Activated naive CD4-positive, alpha-beta T cell treated with anti-CD3 and anti-CD28 coated beads for 36 hours (primary cell): ENCODE measurements at places on chromosomes 2 and 18.

DNA sequence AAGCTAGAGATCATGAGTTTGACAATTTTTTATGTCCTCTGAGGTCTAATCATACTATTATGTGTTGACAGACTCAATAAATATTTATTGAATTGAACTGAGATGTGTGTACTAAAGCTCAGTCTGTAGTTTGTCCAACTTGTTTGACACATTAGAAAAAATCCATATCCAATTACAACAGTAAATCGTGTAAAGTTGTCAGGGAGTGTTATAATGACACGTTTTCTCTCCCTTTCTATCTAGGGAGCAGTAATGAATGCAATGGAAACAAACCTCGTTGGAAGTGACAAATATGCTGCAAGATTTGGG is 28.4 kb downstream of the ITGA4 start:
- no peak for DNase-seq

DNA sequence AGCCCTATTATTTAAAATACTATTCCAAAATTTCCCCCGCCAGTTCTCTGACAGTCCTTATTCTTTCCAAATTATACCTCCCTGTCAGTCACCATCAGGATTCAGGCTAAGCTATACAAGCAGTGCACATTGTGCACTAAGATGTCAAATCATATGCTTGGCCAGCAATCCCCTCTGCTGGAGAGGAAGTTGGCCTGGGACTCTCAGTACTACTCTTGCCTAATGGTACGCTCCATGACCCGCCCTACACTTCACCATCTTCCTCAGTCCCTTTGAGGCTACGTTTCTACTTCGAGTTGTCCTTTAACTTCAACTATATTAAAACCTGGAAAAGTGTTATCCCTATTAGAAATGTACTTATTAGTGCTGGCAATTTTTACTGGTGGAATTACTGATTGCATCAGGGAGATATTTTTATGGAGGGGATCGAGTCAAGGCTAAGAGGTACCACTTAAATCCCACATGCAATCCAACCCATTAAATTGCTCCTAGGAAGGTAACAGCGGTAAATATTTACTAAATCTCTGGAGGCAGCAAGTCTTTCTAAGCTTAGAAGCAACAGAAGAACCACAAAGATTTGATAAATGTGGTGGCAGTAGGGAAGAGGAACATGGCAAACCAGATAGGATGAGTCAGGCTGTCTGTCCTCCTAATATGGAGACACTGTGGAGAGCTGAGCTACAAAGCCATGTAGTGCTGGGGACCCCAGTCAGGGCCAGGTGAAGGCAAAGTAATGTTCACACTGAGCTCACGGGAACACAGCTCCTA is 2.7 kb downstream of the USP40 start:
- no peak for DNase-seq

- no peak for DNase-seq
Measured at GRCh38 chr2:203693242-203693879, 13.1 kb upstream of the CD28 start.

DNA sequence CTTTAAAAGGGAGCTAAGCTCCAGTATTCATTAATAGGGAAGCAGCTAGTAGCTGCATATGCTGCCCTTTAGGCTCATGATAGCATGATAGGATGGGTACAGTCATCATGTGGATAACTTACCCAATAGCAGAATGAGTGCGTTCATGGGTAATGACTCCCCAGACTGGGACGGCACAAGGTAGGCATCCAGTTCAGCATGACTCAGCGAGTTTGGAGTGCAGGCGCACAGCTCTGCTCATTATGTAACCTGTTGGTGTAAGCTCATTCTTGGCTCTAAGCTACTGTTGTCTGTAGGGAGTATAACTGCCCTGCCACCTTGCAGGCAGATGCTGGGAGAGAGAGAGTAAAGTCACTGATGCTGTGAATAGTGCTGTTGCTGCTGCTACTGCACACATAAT is 209.2 kb upstream of the SYT4 start:
- DNase-seq, result peak; percentile 5

- peak; percentile 21 for DNase-seq
Measured at GRCh38 chr2:189179570-189179950, at the start of gene COL5A2. TSS of gene COL5A2 (minus strand) at chr2:189179761. CDS start at chr2:189179604, 157 bp downstream.

GRCh38 chr2:5696404-5696944 is 4.3 kb downstream of the SOX11 start:
- no peak for DNase-seq

GRCh38 chr2:25558262-25558661 is 115.1 kb downstream of the DTNB start:
- DNase-seq, result peak; percentile 58

- DNase-seq, result no peak
Measured at GRCh38 chr2:197515315-197515738, 539 bp upstream of the MOB4 start.

GRCh38 chr2:142722569-142722968 is 154.9 kb upstream of the KYNU start:
- DNase-seq, result no peak

DNA sequence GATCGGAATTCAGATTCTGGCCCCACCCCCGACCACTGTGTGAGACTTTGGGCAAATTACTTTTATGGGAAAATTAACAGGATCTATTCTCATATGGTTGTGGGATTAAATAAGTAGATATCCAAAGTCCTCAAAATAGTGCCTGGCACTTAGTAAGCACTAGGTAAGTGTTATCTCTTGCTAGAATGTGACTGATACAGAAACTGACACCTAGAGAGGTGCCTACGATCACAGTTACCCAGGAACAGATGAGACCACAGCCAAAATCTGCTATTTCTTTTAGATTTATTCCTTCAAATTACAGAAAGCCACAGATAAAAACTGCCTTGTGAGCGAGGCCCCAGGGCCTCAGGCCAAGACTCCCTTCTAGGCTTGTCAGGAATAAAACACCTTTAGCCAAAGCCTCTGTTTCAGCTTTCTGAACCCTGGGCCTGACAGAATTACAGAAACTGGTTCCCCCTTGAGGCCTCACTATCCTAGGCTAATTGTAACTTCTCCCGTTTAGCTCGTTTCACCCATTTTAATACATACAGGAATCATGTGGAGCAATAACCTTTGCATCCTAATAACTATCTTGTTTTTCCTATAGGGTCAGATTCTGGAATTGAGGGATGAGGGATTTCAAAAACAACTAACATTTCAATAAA is 22.3 kb upstream of the CHMP1B start:
- DNase-seq, result no peak

DNA sequence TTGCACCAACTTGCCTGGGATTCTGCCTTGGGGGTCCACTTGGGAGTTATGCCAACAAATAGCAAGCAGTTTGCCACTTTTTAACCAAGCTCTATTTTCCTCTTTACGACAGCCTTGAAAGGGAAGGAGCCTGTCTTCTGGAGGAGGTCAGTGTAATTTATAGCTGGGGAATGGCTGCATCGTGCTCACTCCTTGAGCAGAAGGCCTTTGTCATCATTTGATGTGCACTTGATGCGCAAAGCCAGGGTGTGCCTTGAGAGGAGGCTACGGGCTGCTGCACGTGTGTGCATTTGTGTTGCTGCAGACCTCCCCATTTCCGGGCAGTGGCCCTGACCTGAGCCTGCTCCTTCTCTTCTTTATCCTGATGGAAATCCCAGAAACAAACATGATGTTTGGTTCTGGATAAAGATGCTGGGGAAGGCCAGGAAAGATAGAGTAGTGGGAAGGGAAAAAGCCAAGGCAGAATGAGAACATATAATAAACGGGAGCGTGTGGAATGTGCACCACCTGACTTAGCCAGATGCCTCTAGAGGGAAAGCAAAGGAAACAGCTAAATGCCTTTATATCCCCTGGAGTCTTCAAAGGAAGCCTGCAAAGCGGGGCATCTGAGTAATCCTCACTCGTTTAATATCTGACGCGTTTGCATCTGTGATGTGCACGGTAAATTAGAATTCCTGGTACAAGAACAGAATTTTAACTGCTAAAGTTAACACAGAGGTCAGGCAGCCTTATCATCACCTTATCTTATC is 68.3 kb upstream of the ZNF521 start:
- no peak for DNase-seq

DNA sequence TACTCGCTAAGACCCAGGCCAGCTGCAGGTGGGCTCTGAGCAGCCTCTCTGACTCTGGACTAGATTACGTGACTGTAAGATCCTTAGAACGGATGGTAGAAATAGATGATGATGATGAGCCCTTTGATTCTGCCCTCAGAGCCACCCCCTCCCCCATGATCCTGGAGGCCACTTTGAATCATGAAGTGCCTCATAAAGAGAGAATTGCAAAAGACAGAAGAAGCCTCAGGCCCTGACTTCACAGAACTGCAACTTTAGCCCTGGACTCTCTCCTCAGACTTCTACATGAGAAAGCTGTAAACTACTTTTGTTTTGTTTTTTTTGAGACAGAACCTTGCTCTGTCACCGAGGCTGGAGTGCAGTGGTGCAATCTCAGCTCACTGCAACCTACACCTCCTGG is 15.4 kb upstream of the TET3 start:
- peak; percentile 51 for DNase-seq

DNA sequence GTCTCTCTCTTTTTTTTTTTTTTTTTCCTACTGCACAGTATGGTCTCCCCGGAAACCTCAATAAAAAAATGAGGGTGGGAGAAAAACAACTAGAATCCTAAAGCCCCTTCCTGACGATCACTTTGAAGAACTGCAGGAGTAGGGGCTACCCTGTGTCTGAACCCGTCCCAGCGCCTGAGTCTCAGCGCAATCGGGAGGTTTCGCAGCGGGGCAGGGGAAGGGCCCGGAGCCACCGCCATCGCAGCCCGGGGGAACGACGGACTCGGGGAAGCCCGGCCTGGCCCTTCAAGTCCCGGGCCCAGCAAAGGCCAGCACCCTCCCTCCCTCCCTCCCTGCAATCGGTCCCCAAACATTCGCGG is 411 bp downstream of the NARS1 start:
- peak; percentile 28 for DNase-seq

- no peak for DNase-seq
Measured at GRCh38 chr2:158221063-158222020, 119.7 kb downstream of the UPP2 start.

GRCh38 chr18:24212939-24213338 is 74.1 kb downstream of the CABYR start:
- DNase-seq, result no peak

DNA sequence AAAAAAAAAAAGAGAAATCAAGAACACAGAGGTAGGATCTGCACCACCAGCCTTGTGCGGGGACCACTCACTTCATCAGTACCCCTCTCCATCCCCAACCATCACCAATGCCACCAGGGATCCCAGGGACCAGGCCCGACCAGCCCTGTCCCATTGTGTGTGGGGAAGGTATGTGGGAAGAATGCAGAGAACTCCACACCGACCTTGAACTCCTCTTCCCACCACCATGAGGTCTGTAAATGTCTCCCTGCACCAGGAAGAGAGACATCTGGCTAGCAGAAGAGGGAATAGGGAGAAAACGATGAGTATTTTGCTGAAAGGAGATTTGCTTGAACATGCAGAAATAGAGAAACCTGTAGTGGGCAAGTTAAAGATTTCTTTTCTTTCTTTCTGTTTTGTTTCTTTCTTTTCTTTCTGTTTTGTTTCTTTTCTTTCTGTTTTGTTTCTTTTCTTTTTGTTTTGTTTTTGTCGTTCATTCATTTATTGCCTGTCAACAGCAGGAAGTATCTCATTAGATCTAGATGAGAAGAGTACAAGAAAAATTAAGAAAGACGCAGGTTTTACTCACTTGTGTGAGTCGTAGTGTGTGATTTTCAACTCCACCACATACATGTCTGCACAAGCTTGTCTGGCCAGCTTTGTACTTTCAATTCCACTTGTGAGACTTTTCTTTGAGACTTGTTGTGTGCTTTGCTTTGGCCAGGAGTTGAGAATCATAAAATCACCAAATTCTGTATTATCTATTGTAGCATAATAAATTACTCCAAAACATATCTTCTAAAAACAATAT is 179.8 kb upstream of the HAAO start:
- no peak for DNase-seq

DNA sequence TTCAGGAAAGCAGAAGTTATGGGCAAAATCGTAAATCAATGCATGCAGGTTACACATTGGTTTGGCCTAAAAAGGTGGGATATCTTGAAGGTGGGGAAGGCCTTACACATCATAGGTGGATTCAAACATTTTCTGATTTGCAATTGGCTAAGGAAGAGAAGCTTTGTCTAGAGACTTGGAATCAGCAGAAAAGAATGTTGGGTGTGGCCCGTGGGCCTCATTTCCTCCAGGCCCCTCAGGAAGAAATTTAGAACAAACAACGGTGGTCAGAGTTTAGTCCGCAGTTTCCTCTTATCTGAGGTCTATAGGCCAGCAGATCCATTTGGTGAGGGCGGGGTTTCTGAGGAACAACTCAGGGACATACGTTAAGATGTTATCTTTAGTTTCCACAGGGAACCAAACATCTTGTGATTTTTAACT is 50.9 kb upstream of the AFF3 start:
- no peak for DNase-seq
